ENCODE measurements at places on chromosomes 6 and 20.

DNA sequence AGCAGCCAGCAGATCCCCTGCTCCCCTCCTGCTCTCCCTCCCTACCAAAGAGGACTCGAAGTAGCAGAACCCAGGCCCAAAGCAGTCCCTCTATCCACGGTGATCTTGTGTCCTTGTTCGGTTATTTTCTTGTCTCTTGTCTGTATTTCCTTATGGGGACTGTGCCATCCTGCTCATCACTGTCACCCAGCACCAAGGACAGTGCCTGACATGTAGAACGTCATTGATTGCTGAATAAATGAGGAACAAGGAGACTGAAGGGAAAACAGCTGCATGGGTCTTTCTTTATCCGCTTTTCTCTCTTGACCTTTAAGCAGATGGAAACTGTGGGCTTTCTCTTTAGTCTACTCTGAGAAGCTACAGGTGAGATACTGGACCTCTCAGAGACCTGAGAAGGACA, 29.4 kb upstream of the ZNF831 start:
- DNase-seq: no peak

DNA sequence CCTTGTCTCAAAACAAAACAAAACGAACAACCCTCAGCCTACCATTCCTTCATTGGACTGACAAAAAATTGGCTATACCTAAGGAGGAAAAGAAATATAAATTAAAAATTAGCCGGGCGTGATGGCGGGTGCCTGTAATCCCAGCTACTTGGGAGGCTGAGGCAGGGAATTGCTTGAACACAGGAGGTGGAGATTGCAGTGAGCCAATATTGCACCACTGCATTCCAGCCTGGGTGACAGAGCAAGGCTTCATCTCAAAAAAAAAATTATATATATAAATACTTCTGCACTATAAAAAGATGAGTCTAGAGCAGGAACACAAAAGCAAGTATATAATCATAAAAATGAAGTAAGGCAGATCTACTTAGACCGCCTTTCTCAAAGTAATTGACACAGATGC, 109.8 kb downstream of the CRYBG1 start:
- DNase-seq: no peak

GRCh38 chr6:87897013-87897412, 150.6 kb upstream of the SPACA1 start:
- DNase-seq: no peak

GRCh38 chr20:46835418-46835817, 59.2 kb upstream of the EYA2 start:
- no peak for DNase-seq

DNA sequence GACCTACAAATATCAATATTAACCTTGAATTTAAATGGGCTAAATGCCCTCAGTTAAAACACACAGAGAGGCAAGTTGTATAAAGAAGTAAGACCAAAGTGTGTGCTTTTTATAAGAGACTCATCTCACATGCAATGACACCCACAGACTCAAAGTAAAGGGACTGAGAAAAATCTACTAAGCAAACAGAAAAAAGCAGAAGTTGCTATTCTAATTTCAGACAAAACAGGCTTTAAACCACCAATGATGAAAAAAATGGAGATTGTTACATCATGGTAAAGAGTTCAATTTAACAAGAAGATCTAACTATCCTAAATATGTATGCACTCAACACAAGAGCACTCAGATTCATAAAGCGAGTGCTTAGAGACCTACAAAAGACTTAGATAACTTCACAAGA, 741.9 kb upstream of the MARCKS start:
- DNase-seq: no peak

DNA sequence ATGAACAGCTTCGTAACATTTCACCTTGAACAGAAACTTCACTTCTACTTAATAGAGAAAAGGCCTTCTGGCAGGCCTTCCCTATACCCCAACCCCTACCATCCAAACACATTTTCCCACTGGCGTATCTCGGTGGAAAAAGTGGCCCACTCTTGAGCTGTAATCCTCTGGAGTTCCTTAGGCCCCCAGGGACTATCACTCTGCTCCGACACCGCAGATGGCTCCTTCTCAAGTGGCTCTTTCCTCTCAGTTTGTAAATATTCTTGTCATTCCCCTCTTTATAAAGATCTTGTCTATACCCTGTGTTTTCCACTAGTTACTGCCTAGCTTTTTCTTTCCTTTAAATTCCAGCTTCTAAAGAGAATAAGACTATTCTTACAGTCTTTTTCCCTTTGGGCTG, 108.7 kb downstream of the MYB start:
- no peak for DNase-seq

Data from CD4-positive, alpha-beta T cell treated with Interleukin-2 at 100 ng/mL for 4 hours (primary cell).